Stimulated activated CD4-positive, alpha-beta T cell treated with anti-CD3 and anti-CD28 coated beads, Interleukin-4, amount 100 ng/mL, for 1 hour (primary cell): ENCODE measurements at places on chromosomes 2 and 18.

GRCh38 chr2:220660277-220661145 is 911.6 kb downstream of the EPHA4 start:
- DNase-seq: no peak

DNA sequence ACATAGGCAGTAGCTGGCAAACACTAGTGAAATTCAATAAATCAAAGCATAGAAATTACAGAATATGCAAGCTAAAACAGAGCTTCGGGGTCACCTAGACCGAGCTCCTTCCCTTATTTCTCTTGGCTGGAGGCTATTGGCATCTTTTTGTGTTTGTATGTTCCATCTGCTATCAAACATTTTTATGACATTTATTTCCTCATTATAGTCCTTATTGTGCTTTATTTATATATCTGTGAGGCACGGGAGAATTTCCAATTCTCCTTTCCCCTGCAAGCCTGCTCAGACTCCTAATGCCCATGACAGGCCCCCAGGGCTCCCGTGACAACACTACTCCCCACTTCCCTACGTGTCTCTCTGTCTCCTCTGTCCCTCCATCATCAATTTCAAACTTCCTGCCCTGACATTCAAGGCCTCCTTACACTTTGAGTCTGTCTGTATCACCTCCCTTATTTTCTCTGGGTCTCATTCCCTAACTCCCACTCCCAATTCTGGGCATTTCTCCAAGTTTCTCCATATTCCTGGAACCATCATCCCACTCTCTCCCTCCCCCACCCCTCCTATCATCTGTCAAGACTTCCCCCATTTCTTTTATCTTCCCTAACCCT is 316.9 kb downstream of the OSR1 start:
- no peak for DNase-seq

- no peak for DNase-seq
These were observed 113.6 kb downstream of the CELF4 start for GRCh38 chr18:37452015-37452414.

GRCh38 chr2:38116762-38117161 is 40.8 kb upstream of the CYP1B1 start:
- DNase-seq: no peak

DNA sequence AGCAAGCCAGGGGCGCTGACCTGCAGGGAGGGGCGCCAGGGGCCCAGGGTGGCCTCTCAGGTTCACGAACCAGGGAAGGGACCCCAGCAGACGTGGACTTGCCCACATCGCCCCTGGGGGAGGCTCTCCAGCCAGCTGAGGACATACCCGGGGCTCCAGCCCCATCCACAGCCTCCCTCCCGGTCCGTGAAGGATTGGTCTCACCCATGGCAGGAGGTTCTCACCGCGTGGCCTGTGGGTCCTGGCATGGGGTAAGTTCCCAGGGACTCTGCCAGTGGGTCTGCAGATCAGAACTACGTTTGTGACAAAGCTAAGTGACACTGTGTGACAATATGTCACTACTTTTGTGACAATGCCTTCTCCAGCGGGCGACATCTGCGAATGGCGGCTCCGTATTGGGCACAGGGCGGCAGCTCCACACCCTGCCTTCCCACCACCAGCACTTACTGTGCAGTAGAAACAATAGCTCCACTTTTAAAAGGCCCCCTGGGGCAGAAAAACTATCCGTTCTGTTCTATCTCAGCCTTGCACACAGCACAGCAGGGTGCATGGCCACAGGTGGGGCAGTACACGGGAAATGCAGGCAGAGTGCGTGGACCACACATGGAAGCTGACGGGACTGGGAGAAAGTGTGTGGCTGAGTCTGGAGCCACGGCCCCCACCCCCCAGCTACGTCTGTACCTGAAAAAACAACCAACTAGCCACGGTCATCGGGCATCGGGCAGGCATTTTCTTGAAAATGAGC is 65.2 kb upstream of the CTDP1 start:
- no peak for DNase-seq

- no peak for DNase-seq
These were observed 14.6 kb downstream of the PTPN18 start for GRCh38 chr2:130370490-130370889.

DNA sequence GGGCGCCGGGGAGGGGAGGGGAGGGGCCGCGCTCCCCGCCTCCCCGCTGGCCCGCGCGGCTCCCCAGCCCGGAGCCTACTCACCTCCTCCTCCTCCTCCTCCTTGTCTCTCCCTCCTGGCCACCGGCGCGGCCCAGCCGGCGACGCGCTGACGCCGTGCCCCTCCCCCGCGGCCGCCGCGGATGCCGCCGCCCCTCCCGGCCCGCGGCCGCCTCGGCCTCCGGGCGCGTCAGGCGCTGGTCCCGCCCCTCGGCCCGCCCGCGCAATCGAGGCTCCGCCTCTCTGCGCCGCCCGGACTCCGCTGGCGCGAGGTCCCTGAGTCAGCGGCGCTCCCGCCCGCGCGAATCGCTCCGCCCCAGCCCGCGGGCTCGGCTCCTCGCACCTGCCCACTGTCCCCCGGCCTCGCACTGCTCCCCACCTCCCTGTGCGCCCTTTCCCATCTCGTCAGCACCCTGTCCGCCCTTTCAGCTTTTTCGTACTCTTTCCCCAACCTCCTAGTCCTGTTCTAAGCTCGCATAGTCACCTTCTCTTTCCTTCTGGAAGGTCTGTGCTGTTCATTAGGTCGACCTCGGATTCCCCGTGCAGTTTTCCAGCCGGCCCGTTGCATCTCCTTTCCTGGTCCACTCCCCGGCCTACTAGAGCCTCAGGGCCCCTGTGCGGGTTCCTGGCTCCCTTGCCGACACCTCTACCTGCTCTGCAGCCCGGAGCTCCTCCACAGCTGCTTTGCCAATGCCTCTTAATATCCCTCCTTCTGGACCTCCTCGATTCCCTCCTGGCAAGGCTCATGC is 187.4 kb downstream of the ZEB2 start:
- peak; percentile 89 for DNase-seq

DNA sequence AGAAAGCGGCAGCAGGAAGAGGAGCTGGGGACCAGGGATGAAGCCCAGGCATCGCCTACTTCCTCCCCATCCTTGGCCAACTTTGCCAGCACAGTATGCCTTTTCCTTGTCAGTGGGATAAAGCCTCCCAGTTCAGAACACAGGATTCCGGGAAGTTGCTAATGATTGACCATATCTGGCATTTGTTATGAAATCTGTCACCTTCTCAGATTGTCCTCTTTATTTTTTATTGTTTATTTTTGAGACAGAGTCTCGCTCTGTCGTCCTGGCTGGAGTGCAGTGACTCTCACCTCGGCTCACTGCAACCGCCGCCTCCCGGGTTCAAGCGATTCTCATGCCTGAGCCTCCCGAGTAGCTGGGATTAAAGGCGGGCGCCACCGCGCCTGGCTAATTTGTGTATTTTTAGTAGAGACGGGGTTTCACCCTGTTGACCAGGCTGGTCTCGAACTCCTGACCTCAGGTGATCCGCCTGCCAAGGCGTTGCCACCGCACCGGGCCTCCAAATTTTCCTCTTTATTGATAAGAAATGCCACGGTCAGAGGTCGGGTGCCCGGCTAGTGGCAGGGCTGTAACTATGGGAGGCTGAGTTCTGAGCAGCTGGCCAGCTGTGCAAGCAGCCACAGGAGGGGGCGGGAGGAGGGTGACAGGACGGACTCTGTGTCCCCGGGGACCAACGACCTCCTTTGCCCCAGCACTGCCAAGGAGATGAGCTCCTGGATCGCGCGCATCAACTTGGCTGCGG is 24.4 kb downstream of the PSD4 start:
- DNase-seq: no peak

- no peak for DNase-seq
These were observed 47.3 kb upstream of the SERPINE2 start for GRCh38 chr2:224086226-224086914.
